ENCODE measurements at places on chromosomes 2 and 18.

DNA sequence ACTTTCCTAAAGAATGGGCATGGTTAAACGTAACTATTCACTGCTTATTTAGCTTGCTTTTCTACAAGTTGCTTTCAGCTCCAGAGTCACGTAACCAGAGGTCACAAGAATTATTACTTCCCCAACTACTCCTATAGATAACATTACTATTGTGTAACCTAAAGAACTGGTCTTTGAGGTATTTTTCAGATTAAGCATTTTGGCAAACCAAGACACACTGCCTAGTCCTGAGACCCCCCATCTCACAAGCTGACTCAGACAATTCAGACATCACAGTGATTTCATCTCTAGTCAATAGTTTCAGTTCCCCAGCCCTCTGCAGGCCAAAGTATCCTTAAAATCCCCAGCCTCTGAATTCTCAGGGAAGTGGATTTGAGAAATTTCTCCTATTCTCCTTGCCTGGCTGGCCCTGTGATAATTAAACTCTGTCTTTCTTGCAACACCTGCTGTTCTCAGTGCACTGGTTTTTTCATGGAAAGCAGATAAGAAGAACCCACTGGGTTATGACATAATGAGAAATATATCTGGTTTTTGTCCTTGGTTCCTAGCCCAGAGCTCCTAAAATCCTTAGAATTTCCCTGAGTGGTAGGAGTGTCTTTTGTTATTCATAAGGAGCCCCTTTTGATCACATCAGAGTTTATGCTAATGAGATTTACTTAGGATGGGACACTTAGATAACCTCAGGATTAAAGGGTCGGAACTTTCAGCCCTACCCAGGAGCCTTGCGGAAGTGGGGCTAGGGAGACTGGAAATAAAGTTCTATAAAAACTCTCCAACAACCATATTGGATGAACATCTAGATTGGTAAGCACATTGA is 1310.8 kb upstream of the CHAC2 start:
- no peak for DNase-seq

DNA sequence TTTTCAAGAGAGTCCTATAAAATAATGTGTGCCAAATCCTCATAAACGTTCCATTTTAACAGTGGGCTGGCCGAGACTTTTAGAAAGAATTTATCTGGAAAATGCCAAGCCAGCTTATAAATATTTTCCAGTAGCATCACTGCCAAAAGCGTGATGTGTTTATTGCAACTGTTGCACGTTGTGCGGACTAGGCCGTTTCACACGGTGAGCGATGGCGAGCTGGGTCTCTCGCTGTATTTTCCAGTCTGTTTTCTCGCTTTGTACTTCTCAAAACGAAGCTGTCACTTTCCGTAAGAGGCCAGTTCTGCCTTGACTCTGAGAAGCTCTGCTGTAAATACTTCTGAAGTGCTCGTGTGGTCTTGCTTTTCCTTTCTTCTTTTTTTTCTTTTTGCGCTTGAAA is 65.0 kb upstream of the ZNF236 start:
- DNase-seq: peak; percentile 17

- no peak for DNase-seq
Measured at GRCh38 chr18:61664419-61665084, 228.3 kb downstream of the RNF152 start.

DNA sequence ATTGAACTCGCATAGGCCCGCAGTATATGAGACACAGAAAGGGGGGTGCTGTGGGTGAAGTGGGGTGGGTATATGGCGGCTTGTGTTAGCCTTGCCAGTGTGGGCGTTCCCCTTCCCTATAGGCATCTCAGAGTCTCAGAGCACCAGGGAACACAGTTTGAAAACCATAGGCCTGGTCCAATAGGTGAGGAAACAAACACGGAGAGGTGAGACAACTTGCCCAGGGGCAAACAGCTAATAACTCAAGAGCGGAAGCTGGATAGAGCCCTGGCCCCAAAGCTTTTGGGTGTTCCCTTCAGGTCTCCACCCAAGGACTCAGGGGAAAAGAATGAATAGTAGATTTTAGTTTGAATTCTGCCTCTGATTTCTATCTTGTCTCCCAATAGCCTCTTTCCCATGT is 7.9 kb downstream of the LIPG start:
- DNase-seq: no peak

- DNase-seq: no peak
Measured at GRCh38 chr2:59866436-59866835, 687.0 kb downstream of the BCL11A start.

DNA sequence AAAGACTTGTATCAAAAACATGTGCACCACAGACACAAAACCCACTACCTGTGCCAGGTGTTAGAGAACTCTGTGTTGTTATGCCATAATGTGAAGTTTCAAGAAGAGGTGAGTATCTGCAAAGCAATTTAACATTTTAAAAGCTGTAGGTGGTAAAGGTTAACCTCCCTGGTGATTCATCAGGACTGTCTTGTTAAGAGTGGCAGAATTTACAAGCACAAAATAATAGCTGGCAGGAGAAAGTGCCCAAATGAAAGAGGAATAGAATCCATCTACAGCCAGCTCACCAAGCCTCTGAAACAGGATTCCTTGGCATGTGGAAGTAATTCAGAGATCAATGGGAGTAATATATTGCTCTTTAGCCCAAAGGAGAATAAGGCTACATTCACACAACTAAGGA is 230.7 kb downstream of the AFF3 start:
- DNase-seq: no peak

DNA sequence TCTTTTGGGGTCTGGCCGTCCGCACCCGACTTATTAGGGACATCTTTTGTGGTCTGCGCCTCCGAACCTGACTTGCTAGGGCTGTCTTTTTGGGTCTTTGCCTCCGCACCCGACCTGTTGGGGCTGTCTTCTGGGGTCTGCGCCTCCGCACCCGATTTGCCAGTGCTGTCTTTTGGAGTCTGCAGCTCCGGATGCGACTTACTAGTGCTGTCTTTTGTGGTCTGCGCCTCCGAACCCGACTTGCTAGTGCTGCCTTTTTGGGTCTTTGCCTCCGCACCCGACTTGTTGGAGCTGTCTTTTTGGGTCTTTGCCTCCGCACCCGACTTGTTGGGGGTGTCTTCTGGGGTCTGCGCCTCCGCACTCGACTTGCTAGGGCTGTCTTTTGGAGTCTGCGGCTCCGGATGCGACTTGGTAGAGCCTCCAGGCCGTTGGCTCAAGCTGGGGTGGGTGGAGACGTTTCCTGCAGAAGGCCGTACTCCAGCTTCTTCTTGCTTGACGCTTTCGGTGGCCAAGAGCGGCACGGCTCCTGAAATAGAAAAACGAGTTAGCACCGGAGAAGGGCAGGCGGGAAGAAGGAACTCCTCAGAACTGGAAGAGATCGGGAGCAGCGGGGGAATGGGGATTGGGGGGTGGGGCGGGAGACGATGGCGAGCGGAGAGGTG is 498 bp downstream of the TGOLN2 start:
- no peak for DNase-seq

- DNase-seq: no peak
Measured at GRCh38 chr18:21459706-21460286, 140.7 kb downstream of the ESCO1 start.

GRCh38 chr2:164976301-164976700 is 21.0 kb upstream of the SLC38A11 start:
- DNase-seq: no peak

DNA sequence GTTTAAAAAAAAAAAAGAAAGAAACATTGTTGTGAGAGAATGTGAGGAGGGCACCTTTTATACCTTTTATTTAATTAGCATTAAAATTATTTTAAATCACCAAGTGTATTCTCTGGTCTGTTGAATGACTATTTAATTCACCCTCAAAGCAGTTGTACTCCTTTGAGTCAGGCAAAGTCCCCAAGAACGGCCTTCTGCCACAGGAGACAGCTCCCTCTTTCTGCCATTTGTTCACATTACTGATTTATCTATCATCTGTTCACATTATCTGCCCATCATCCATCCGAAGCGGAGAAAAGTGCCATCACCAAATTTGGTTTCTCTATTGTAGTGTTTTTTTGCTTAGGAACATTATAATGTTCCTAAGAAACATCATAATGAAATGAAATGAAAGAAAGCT is 240.7 kb upstream of the DPP10 start:
- no peak for DNase-seq

DNA sequence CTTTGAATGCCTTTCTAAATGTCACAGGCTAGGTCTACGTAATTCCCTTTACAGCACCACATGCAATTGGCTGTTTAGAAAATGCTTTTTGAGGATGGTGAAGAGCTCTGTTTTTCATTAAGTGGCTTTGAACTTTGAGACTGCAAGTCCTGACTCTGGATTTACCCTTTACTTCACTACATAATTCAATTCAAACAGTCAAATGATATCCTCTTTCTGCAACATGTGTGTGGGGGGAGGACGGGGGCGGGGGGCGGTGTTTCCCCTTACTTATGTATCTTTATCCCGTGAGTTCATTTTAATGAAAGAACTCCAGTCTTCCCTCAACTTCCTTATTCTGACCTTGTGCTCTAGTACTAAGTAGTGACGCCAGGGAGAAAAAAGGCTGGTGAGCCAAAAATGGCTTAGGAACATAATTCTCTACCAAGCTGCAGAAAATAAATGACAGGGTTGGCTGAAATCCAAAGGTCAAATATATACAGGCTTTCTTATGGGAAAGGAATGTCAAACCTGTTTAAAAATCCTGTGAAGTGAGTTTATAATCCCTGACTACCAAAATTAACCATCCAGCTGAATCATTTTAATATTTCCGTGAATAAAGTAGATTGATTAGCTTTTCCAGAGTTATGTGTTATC is 119.6 kb downstream of the SLC8A1 start:
- no peak for DNase-seq

DNA sequence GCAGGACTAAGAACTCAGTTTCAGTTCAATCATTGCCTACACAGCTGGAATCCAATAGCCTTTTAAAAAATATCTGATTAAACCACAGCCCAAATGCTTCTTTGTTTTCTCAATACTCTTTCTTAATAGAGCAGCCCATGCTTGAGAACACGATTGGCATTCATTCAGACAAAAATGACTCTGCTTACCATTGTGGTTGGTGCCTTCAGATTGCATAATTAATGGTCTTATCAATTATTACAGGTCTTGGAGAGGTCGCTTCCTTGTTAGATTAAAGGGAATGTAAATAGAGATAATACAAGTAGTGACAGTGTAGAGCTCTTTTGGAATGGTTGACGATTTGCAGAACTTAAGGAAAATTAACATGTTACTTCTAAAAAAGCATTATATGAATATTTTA is 107.2 kb downstream of the RNF152 start:
- DNase-seq: no peak

DNA sequence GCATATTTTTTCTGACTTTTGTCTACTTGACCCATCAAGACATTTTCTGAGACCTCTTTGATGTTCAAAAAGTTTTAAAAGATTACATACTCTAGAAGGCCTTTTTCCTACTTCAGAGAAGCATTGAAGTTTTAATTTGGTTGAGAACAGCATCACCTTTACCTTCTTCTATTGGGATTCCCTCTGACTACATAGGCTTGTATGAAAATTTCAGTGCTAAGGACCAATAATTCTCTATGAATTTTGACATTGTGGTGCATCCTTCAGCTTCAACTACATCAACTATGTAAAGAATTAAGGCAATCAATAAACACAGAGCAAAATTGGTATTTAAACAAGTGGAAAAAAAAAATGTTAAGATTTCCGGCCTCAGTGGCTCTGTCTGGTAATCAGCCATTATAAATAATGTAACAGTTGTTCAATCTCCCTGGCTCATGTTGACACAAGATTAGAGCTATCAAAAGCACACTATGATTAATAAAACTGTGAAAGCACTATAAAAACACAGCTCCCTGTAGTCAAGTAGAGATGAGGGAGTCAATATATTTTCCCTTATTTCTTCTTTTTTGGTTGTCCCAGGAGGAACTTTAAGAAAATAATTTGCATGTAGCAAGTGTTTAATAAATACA is 627.0 kb upstream of the SYT4 start:
- no peak for DNase-seq

GRCh38 chr2:159926695-159927094 is 128.7 kb upstream of the CD302 start:
- no peak for DNase-seq

DNA sequence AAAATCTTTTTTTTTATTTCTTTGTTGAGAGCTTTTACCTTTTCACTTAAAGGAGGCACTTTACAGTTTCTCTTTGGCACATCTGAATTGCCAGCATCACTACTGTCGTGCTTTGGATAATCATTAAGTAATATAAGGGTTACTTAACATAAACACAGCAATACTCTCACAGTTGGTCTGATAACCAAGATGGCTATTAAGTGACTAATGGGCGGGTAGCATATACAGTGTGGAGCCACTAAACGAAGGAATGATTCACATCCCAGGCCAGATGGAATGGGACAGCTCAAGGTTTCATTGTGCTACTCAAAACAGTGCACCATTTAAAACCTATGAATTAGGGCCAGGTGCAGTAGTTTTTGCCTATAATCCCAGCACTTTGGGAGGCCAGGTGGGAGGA is 28.1 kb downstream of the USP37 start:
- no peak for DNase-seq

- no peak for DNase-seq
Measured at GRCh38 chr2:70708376-70709199, 59.4 kb downstream of the ADD2 start.

- no peak for DNase-seq
Measured at GRCh38 chr2:28352104-28352503, 40.6 kb upstream of the FOSL2 start.

DNA sequence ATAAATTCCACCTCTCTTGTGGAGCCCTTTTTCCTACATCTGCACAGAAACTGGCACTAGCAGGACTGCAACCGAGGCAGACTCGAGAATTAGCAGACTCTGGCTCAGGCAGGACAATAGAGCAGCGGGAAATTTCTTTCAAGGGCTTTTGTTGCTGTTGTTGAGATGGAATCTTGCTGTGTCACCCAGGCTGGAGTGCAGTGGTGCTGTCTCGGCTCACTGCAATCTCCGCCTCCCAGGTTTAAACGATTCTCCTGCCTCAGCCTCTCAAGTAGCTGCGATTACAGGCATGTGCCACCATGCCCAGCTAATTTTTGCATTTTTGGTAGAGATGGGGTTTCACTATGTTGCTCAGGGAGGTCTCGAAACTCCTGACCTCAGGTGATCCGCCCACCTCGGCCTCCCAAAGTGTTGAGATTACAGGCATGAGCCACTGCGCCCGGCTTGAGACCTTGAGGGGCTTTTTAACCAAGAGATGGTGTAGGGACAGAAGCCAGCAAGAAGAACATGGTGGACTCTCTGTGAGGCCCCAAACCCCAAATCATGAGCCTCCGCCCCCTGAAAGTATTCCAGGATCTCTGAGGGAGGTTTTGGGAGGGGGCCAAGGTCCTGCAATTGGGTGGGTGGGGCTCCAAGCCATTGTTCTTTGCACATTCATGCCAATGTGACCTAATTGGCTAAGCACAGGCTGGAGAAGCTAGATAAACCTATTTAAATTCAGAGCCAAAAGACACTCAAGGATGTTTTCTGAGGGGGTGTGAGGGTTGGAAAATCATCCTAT is 68.4 kb upstream of the MSH2 start:
- DNase-seq: no peak

Measured in GM04504 (cell line).